ENCODE measurements at places on chromosomes 4 and X.

DNA sequence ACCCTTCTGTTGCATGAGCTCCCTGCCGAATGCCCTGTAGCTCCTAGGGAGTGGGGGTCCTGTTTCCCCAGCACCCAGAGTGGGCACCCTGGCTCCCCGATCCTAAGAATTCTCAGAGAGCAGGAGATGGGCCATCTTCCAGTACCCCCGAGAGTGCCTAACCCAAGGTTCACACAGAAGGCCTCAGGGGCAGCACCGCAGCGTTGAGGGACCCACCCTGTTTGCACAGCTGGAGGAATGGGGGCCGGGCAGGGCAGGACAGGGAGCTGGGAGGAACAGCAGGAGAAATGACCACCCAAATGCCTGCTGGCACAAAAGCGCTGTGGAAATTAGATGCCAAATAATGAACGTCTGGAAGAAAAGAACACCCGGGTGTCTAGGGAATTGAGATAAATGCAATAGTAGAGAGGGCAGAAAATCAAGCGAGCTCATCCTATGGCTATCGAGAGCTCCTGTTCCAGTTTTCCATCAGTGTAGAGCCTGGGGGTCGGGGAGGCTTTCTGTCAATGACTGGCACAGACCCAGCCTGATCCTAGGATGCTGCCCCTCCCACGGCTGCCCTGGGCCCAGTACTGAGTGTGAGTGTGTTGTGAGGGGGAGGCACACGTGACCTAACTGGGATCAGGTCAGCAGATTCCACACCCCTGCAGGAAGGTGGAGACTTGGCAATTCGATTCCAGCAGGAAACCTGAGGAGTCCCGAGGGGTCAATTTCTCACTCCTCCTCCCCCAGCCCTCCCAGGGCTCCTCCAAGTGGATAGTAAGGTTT lies 25.7 kb downstream of the SEPTIN6 start:
- no peak for DNase-seq

GRCh38 chrX:136907621-136908020 lies 27.1 kb upstream of the RBMX start:
- DNase-seq: no peak

- DNase-seq: no peak
These were observed 99.5 kb downstream of the FBXW7 start for GRCh38 chr4:152436384-152436783.

GRCh38 chrX:31580227-31580626 lies 508.4 kb upstream of the FTHL17 start:
- DNase-seq: no peak

DNA sequence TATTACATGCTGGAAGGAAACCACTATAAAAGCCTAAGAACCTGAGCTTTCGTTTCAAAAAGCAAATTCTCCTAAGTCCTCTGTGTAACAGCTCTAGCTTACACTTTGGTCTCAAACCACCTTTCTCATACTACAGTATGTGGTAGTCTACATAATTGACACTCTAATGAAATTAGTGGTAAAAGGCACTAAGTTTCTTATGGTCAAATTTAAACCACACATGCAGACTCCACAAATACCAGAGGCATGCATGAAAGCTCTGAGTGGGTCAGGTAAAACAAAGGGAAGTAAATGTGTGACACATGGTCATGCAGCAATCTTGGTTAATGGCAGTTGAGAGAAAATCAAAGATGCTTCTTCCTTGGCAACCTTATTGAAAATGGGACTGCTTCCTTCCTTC lies 187.8 kb downstream of the CCNG2 start:
- DNase-seq: no peak

- no peak for DNase-seq
These were observed 153.3 kb downstream of the SH3KBP1 start for GRCh38 chrX:19734111-19734510.

DNA sequence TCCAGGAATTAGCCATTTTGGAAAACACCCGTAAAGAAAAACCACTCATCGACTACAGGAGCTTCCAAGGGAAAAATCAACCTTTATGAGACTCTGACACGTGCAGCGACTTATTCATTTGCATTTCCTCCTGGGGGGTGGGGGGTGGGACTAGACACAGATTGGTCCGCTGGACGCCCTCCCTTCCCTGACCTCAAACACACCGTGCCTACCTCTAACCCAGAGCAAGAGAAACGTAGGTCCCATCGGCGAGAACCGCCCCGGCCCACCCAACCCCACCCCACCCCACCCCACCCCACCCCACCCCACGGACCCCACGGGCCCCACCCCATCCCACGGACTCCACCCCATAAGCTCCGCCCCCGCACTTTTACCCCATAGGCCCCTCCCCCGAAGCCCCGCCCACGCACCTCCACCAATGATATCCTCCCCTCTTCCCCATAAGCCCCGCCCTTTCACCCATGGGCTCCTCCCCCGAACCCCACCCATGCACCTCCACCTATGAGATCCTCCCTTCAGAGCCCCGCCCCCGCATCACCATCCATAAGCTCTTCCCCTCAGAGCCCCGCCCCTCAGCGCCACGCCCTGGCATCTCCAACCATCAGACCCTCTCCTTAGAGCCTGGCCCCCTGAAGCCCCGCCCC lies 1.1 kb downstream of the GTPBP6 start:
- no peak for DNase-seq

DNA sequence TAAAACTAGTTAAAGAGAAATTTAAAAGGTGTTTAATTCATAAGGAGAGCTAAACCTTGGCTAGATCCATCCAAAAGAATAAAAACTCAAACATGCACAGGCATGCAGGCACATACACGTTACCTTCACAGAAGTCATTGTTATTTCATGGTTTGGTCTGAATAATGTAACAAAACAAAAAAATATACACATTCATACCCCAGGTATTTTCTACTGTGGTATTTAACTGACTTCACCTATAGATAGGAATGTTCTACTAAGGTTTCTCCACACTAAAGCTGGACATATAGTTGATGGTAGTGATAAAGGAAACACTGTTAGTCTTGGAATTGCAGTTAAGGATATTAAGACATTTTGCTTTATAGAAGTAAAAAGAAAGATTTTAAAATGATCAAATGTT lies 283.6 kb upstream of the PCDH10 start:
- DNase-seq: no peak

DNA sequence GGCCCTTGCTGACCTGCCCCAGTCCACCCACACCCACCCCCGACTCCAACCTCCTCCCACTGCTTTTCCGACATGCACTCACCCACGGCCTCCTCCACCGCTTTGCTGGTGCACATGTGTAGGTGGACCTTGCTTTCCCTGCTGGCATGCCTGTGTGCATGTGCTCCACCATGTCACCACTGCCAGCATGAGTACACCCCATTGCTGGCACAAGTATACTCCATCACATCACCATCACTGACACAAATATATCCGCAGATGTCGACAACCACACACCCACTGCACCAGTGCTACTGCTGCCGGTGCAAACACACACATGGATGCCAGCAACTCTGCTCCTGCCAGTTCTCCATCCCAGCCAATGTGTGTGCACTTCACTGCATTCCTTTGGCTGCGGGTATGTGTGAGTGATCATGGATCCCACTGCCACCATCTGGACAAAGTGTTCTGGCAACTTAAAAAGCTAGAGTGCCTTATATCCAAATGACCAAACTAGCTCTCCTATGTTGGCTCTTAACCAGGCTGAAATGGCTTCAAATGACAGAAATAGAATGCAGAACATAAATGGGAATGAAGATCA lies 1072.3 kb downstream of the RAPGEF2 start:
- DNase-seq: no peak

- DNase-seq: no peak
These were observed 2.2 kb downstream of the USO1 start for GRCh38 chr4:75726577-75726976.

GRCh38 chr4:7536876-7537275 lies 102.1 kb upstream of the PSAPL1 start:
- DNase-seq: no peak

- DNase-seq: no peak
These were observed 6.5 kb downstream of the TEX13D start for GRCh38 chrX:124338733-124339514.

DNA sequence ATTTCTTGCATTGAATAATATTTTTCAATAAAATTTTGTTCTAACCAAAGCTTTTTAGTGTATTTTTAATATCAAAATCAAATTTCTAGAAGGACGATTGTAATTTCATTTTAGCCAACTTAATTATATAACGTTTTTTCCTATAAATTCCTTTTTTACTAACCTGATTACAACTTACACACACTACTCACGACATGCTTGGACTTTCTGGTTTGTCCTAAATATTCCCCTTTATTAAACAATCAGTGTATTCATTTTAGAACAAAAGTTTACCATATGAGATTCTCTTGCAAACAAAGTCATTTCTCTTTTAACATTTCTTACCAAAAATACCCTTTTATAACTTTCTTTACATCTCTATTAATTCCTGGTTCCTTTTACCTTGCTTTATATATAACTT lies 173.7 kb downstream of the PWWP3B start:
- no peak for DNase-seq

DNA sequence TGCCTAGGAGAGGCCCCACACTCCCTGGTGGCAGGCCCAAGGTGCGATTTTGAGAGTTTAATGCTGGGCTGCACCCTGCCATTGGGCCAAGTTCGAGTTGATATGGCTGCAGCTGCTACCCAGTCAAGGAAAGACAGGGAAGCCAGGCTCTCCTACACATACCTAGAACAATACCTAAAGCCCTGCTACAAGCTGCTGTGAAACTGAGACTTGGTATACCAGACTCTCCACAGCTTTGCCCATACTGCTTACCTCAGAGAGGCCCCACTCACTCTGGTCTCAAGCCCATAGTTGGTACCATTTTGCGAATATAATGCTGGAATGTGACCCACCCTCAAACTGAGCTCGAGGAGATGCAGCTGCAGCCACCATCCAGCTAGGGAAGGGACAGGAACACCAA lies 147.7 kb upstream of the MAGEB2 start:
- DNase-seq: no peak

DNA sequence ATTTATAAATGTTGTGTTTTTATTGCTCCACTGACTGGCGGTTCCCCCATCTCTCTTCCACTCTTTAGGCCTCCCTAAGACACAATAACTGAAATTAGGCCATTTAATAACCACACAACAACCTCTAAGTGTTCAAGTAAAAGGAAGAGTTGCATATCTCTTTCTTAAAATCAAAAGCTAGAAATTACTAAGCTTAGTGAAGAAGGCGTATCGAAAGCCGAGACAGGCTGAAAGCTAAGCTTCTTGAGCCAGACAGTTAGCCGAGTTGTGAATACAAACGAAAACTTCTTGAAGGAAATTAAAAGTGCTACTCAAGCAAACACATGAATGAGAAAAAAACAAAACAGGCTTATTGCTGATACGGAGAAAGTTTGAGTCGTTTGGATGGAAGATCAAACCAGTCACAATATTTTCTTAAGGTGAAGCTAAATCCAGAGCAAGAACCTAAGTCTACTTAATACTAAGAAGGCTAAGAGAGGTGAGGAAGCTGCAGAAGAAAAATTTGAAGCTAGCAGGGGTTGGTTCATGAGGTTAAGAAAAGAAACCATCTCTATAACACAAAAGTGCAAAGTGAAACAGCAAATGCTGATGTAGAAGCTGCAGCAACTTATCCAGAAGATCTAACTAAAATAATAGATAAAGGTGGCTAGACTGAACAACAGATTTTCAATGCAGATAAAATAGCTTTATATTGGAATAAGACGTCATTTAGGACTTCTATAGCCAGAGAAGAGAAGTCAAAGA lies 194.0 kb upstream of the TTC29 start:
- DNase-seq: no peak

DNA sequence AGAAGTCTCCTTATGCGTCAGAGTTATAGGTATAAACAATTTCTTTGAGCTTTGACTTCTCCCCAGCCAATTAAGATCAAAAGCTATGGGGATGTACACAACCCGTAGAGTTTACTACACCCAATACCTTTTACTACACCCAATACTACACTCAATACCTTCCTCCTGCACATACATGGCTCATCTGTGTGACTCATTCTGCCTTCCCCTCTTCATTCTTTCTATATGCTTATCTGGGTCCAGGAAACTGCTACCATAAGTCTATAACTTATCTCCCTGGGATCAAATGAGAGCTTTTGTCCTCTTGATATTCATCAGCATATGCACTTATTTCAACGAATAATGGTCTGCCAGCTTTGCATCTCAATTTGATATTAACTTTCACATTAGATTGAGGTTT lies 28.2 kb downstream of the ANKRD50 start:
- no peak for DNase-seq

- DNase-seq: no peak
These were observed 36.7 kb upstream of the GUCY1A1 start for GRCh38 chr4:155629956-155630355.

DNA sequence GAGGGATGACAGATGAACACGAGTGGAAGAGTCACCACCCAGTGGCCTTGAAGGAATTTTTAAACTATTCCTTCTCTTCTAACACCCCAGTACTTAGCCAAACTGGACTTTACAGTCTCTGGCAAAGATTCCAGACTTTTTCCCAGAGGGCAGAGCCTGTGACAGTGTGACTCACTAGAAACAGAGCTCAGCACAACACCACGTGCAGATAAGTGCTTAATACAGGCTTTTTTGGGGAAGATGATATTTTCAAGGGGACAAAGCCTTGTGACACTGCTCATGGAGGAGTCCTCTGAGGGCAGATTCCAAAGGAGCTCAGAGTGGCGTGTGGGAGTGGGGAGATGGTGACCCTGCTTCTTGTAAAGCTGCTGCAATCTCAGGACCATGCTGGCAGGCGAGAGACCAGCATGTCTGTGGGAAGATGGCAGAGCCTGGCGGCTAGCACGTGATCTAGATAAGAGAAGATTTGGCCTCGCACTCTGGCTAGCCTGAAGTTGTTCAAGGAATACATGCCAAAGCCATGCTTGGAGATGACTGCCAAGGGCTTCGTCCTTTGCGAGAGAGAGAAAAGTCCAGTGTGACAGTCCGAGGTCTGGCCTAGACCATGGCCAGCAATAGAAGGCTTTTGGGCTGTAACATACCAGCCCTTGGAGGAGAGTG lies 2.4 kb downstream of the RAB33A start:
- peak; percentile 1 for DNase-seq

- DNase-seq: no peak
These were observed 323.3 kb downstream of the ASMT start for GRCh38 chrX:1938190-1938589.

- peak; percentile 18 for DNase-seq
These were observed 100.0 kb downstream of the ADAMTS3 start for GRCh38 chr4:72468904-72469502.

DNA sequence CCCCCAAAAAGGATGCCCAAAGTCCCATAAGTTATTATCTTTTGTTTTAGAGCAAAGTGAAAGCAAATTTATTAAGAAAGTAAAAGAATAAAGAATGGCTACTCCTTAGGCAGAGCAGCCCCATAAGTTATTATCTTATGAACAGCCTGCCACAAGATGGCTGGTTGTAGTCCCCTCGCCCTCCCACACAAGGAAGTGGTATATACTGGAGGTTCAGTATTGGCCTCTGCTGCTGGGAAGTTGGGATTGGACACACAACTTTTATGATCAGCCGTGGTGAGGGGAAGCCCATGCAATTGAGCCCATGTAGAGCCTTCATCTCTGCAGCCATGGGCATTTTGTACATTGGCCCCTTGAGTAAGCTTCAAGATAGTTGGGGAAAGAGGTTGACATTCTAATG lies 8.0 kb upstream of the SMIM10 start:
- no peak for DNase-seq

GRCh38 chr4:153034681-153035080 lies 98.6 kb downstream of the FHDC1 start:
- DNase-seq: no peak

- no peak for DNase-seq
These were observed 172.9 kb downstream of the DCLK2 start for GRCh38 chr4:150250998-150251651.

- DNase-seq: no peak
These were observed 118.0 kb upstream of the ATP6AP2 start for GRCh38 chrX:40462795-40463194.

- DNase-seq: no peak
These were observed 364.4 kb upstream of the EPHA5 start for GRCh38 chr4:66034671-66035070.

GRCh38 chrX:2226182-2226581 lies 274.6 kb downstream of the DHRSX start:
- DNase-seq: no peak

Data from LoVo (cell line).